ENCODE measurements at places on chromosomes 16 and 17.

DNA sequence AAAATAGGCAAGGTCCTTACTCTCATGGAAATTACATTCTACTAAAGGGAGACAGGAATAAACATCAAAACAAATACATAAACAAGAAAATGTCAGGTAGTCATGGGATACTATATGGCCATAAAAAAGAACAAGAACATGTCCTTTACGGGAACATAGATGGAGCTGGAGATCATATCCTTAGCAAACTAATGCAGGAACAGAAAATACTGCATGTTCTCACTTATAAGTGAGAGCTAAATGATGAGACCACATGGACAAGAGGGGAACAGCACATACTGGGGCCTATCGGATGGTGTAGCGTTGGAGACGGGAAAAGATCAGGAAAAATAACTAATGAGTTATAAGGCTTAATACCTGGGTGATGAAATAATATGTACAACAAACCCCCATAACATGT lies 69.1 kb downstream of the BRIP1 start:
- no peak for DNase-seq

DNA sequence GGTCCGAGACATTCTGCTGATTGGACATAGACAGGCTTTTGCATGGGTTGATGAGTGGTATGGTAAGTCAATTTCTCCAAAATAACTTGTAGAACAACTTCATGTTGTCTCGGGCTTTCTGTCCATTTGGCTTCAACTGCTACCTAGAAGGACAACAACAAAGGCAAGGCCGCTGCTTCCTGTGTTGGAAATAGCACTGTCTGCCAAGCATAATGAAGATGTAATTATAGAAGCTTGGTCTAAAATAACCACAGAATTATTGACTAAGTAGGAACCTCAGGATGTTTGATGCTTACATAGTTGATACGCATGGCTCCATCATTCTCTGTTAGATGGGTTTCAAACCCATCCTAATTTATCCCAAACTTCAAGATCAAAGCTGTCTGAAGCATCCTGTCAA lies 42.3 kb upstream of the NOL11 start:
- DNase-seq, result no peak

DNA sequence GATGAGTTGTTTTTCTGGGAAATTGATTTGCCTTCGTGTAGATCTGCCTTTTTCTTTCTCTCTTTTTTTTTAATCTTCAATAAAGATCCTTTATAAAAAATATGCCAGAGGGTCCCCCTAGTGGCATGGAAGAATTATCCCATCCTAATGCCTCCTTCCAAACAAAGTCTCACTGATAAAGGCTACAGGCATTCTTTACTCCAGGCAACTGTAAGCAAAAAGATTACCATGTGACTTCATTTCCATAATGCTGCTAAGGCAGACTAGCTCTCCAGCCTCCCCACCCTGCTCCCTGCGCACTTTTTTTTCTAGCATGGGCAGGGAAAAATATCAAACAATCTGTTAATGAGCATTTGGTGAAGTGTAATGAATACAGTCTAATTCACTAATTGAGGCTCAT lies 220.2 kb upstream of the CDH8 start:
- no peak for DNase-seq

GRCh38 chr17:49090878-49091594 lies 41.5 kb upstream of the B4GALNT2 start:
- DNase-seq, result no peak

GRCh38 chr17:35795007-35795870 lies at the start of gene MMP28:
Gene MMP28, minus strand, starts transcription at chr17:35795641. Its CDS starts 264 bp downstream, at chr17:35795377.
- DNase-seq, result no peak

DNA sequence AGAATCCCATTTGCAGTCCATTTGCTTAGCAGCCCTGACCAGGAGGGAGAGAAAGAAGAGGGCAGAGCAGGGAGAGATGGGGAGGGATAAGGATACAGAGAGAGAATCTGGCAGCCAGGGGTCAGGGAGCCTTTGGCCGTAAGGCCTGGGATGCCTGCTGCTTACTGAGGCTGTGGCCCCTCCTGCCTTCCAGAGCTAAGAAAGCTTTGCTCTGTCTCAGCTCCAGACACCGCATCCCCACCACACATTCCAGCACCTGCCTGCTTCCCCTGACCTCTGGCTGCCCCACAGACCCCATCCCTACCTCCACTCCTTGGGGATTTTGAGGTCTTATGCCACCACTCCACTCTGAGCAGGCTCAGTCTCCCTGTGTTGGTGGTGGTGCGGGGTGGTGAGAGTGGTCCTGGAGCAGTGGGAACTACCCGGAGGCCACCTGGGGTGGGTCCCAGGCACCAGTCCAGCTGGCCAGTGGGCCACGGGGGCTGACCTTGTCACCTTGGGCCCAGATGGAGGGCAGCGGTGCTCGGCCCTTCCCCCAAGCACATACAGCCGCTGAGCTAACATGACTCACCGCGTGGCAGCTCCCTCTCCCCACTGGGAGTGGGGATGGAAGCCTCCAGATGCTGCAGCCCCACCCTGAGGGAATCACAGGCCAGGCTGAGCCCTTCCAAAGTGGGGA lies 58.3 kb downstream of the RAI1 start:
- DNase-seq, result no peak

DNA sequence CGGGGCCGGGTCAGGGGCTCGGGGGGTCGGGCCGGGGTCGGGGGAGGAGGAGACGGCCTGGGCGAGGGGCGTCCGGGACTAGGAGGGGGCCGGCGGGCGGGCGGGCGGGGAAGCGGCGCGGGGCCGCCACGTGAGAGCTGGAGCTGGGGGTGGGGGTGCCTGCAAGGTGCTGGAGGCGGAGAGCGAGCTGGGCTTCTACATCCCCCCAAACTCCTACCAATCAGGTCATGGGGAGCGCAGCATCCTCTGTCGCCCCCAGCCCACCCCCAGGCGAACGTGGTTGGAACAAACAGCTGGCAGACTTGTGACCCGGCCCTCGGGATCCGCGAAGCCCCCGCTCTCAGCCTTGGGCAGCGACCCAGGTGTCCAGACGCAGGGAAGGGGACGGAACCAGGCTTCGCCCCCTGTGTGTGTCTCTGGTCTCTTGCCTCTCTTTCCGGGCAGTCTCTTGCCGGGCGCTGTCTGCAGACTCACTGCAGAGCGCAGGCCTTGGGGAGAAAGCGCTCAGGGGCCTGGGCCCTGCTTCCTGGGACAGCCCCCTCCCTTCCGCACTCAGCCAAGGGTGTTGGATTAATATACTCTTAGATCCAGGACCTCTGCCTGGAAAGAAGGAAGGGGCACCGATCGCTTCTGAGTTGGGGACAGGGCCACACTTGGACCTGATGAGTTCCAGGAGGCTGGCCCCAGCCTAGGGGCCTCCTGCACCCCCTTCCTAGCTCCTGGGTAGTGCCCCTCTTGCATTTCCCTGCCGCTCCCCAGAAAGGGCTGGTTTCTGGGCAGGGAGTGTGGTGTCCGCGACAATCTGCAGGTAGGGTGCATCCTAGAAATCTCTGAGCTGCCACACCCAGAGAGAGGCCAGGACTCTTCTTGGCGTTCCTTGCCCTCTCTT lies 722 bp downstream of the RASL10B start:
- DNase-seq, result no peak

GRCh38 chr16:89949121-89949742 lies 677 bp downstream of the DEF8 start:
- no peak for DNase-seq

DNA sequence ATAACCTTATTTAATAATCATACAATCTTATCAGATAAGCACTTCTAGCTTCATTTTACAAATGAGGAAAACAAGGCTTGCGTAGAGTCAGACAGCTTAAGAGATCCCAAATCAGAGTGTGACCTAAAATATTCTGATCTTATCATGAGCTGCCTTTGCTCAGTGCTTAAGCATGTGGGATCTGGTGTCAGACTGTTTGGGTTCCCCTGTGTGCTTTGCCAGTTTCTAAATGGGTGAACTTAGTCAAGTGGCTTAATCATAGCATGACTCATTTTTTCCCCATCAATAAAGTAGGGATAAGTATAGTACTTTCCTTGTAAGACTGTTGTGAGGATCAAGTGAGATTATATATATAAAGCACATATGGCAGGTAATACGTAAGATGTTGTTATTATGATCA lies 612.6 kb upstream of the C16orf82 start:
- no peak for DNase-seq

DNA sequence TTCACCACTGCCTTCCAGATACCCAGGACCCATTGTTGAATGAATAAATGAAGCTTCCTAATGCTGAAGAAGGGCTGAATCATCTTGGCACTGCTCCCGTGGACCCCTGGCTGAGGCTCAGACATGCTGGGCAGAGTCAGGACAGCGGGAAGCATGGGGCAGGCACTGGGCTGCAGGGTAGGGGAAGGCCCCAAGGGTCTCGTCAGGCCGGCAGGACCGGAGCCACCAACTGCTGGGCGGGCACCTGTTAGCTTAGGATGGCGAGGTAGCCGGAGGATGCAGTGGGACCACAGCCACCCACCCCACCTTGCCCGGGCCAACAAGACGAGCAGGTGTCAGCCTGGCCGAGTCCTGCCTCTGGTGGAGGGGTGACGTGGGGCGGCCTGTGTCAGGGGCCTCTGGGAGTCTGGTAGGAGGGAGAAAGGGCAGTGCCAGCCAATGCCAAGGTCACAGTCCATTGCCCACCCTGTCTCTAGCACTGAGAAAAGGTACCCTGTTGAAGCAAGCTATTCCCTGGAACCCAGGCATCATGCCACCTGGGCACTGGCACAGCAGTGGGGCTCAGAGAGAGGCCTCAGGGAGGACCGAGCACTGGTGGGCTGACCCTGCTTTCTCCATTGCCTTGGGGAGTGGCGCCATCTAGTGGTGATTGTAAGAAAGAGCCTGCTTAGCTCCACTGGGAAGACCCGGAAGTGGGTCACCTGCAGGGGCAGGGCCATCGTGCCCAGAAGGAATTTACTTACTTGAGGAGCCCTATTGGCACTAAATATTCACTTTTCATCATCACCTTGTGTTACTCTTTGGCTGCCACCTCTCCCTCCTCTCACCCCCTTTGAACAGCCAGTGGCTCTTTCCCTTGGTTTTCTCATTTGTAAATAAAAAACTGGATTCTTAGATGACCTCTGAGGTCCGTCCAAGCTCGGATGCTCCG lies 3.0 kb upstream of the DLX3 start:
- peak; percentile 85 for DNase-seq

DNA sequence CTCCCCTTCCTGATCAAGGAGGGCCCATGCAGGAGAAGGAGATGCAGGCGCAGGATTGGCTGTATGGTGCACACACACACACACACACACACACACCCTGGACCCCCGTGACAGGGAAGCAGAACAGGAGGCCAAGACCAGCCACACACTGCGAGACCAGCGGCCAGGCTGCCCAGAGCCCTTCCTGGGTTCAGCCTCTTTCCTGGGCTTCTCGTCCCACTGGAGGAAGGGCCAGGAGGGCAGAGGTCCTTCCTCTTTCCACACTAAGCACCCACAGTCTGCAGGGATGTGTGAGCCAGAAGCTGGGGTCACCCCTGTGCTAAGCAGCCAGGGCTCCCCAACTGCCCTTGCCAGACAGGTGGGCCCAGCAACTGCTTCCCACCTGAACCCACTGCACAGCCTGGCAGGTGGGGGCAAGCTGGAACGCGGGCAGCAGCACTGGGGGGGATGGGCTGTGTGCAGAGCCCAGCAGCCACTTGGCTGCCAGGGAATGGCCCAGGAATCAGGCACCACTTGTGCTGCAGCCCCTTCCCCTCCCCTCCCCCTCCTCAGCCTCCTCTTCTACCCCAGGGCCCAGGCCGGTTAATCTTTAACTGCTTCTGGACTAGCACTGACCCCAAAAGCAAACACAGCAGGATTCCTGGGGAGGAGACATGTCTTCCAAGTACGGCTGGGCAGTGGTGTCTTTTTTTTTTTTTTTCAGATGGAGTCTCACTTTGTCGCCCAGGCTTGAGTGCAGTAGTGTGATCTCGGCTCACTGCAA lies 44.6 kb upstream of the SLC38A10 start:
- DNase-seq, result no peak

GRCh38 chr17:48503747-48504146 lies 27.1 kb downstream of the HOXB1 start:
- no peak for DNase-seq

- no peak for DNase-seq
Observed at GRCh38 chr17:54909766-54910165, 9.1 kb downstream of the TOM1L1 start.

DNA sequence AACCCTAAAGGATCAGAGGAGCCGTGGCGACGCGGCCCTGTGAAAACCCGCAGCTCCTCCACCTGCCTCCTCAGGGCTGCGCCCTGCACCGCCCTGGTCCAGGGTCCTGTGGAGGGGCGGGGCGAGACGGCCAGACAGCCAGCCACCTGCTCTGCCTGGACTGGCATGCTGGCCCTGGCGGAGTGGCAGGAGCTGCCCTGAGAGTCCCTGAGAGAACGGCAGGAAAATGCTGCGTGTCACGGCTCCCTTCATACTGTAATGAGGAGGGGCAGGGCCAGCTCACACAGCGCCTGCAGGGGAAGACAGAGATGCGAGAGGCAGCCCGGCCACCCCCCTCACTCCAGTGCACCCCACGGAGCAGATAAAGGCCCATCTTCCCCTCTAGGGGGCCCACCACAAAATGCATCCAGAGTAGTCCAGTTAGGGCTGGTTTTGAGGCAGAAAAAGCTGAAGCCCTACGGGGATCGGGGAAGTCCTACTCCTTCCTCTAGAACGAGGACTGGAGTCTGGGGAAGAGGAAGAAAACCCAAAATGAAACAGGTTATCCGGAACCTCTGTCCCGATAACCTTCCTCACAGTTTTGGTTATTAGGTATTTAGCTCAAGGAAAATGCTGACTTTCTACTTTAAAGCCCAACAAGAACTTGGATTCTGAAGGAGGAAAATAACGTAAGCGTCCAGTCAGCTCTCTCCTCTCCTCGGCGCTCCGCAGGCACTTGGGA lies 97.6 kb upstream of the DNAH17 start:
- DNase-seq, result peak; percentile 43

DNA sequence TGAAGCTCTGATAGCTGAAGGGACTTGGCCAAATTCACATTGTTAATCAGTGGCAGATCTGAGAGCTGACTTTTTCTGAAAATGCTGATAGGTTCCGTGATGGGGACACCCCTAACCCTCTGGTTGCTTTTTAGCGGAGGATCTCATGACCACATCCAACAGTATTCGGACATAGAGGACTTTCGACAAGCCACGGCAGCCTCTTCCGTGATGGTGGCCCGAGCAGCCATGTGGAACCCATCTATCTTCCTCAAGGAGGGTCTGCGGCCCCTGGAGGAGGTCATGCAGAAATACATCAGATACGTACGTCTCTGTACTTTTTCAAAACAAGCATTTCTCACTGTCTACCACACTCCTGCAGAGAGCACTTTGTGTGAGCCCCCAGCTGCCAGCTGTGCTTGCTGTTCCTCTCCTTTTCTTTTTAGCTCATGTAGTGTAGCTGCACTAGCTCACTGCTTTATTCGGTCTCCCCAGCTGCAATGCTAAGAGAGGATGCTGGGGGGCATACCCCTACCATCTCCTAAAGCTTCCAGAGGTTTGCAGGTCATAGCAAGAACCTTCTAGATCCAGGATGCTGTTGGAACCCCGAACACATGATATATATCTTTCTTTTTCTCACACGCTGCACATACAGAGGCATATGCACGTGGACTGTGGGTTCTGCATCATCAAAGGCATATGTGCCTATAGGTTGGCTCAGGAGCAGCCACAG lies 14.2 kb upstream of the NFATC3 start:
- DNase-seq, result no peak

GRCh38 chr17:68273722-68274121 lies 17.2 kb downstream of the SLC16A6 start:
- DNase-seq, result no peak

Data from NCI-H1092 (cell line).